ENCODE measurements at places on chromosomes 16 and 17. TPM values are rescaled to one million over a fixed set of nuclear protein-coding genes. Genes with fewer than 3 reads are reported as not detected.

DNA sequence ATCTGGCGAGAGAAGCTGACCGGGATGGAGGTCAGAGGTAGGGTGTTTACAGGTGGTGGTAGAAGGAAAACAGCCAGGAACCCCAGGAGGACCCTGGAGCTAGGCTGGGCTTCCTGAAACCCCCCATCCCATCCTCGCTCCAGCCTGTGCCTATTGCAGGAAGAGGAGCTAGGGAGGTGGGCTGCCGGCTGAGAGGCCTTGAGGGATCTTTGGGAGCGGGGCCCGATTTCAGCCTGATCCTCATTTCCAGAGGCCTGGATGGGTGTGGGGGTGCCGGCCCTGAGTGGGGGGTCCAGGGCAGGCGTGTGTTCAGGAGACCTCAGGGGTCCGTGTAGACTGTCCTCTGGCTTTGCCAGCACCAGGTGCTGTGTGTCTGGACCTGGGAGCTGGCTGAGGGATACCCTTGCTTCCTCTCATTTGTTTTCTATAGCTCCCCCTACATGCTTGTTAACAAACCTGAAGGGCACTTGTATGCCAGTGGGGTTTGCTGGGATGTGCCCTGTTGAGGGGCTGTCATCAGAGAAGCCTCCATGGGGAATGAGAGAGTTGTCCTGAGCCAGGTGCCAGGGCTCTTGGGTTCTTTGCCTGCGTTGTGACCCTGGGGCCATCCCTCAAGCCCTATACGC lies 18.9 kb upstream of the RAP1GAP2 start:
- DNase-seq = no peak

DNA sequence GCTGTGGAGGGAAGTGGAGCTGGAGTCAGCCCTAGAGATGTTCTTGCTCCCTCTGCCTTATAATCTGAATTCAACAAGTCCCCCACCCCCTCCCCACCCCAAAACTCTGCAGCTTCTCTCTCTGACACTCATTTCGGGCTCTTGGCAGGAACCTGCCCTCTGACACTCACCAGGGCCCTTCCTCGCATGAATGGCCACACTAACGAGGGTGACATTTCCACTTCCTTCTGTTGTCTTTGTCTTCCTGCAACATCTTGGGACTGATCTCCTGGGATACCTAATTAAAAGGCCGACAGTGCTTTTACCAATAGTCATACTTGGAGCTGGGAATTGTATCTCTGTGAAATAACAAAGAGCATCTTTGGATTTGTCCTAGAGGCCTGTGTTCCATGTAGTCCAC lies 106.9 kb upstream of the PIRT start:
- no peak for DNase-seq

GRCh38 chr17:43549496-43549895 lies 3.4 kb upstream of the ETV4 start:
- no peak for DNase-seq

DNA sequence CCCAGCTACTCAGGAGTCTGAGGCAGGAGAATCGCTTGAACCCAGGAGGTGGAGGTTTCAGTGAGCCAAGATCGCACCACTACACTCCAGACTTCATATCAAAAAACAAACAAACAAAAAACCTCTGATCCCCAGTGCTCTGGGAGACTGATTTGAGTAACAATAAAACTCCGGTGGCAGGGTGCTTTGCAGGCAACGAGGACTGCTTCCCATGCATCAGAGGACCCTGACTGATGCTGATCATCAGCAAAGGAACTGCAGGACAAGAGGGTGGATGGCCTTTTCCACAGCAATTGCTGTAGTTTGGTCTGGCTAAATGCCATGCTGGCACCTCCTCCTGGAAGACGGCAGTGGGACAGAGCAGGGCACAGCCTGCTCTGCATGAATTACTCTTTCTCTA lies 6.4 kb upstream of the SLC39A11 start:
- DNase-seq = no peak

DNA sequence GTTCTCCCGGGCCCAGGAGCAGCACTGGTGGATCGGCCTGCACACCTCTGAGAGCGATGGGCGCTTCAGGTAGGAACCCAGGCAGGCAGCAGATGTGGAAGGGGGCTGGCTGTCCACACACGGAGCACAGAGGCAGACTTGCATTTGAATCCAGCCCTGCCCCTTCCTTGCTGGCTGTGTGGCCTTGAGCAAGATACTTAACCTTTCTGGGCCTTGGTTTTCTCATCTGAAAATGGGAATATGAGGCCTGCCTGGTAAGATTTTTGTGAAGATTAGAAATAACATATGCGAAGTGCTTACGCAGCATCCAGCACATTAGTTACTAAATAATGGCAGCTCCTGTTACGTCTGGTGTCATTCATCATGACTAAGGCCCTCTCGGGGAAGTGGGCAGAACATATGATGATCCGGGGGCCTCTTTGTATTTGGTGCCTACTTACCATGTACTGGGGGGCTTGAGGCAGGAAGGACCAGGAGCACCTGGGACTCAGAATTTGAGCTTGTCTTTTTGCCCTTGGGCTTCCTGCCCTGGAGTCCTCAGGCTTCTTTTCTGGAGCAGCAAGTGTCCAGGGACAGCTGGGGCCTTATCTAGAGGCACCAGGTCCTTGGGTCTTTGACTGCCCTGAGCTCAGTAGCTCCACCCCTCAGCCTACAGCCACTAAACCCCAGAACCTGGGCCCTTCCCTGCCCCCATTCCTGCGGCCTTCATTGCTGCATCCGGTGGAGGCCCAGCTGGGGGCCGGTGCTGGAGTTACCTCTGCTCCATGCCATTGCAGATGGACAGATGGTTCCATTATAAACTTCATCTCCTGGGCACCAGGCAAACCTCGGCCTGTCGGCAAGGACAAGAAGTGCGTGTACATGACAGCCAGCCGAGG lies 53.8 kb downstream of the MRC2 start:
- DNase-seq = no peak

DNA sequence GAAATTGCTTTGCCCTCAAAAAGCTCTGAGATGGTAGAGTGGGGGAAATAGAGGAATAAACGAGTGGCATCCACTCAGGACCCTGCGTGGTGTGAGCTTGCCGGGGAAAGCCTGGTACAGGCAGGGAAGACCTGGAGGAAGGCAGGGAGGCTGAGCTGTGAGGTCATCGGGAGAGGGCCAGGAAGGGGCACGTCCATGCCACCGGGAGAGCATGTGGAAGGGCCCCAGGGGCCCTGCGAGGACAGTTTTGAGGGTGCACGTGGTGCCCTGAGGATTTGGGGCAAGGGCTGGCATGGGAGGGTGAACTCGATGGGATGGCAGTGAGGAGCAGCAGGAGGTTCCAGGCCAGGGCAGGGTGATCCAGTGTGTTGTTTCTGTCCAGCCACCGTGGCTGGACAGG lies 56.3 kb upstream of the CBFA2T3 start:
- DNase-seq = no peak

- DNase-seq = no peak
These were observed 3.6 kb downstream of the TNFRSF17 start for GRCh38 chr16:11968577-11968976.

GRCh38 chr16:70766658-70767057 lies 34.3 kb downstream of the VAC14 start:
- DNase-seq = no peak

DNA sequence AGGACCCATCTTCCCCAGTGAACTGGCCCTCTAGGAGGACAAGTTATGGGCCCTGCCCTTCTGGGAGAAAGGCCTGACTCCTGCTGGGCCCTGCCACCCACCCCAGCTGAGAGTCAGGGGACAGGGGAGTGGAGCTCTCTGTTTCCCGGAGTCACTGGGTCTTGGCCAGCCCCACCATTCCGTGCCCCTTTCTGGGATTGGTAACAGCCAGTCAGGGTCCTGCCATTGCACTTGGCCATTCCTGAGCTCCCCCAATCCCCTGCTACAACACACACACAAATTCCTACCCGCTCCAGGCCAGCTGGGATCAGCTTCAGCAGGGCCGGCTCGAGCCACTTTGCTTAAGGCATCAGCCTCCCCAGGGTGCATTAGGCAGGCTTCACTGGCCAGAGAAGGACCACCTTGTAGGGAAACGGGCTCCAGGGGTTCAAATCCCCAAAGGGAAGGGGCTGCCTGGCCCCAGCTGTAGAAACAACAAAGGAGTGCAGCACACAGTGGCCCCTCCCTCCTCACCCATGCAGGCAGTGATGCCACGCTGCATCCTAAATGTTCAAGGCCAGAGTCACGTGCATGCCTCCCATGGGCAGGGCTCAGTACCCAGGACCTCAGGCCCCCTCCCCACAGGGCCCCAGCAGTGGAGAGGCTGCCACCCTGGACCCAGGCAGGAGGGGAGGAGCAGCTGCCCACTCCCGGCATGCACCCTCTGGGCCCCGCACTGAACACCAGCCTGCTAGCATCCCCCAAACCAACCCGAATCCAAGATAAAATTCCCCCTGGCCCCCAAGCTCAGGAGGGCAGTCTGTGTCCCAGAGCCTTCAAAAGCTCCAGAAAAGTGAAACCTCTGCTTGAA lies 37.7 kb downstream of the C16orf78 start:
- DNase-seq = peak; percentile 43

GRCh38 chr16:9845661-9846361 lies 336.4 kb downstream of the GRIN2A start:
- DNase-seq = no peak

DNA sequence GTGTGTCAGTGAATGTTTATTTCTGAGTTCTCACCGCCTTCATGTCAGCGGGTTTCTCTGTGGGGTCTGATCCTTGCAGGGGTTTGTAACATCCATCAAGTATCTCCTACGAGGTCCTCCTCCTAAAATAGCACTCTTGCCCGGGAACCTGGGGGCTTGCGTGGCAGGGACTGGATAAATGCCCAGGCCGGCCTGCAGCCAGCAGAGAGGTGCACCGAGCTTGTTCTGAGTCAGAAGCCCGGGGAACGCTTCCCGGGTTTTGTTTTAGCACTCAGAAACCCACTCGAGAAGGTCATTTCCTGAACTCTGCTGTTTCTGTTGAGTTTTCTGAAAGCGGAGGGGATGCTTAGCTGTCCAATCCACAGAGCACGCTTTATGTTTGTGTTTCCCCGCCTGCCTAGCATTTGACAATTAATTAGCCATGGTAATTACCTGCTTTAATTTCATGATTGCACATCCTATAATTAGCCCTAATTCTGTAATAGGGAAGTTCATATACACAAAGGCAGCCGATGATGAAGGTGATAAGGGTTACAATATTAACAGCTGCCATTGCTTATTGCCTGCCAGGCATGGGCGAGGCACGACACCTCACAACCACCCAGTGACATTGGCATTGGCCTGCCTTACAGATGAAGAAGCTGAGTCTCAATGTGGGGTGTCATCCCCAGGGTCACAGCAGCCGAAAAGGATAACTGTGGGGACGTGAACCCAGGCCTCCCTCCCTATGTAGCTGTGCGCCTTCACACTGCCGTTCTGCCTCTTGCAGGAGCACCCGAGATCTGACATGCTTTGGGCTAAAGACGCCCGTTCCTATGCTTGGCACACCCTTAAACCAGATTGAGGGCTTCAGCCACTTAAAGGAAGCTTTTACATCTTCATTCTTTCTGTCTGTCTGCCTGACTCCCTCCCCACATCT lies 333.1 kb downstream of the CPPED1 start:
- DNase-seq = peak; percentile 69

DNA sequence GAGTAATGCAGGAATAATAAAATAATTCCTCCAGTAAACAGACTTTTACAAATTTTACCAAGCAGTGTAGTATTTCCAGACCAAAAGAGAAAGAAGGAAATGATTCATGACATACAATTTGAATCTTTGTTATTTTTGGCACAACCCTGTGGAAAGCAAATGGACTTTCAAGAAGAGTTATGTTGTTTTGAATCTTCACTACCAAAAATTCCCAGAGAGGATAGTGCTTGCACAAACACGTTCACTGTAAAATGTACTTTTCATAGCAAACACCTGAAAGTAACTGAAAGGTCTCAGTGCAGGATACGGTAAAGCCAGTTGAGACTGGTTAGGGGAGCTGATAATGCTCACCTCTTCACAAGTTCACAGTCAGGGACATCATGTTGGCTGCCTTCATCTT lies 107.1 kb downstream of the USP22 start:
- DNase-seq = no peak

Gene KRT27
- 0.07 TPM for polyA plus RNA-seq

Gene MLX
- polyA plus RNA-seq = 97.9 TPM

Gene FBXO47
- not detected for polyA plus RNA-seq

Gene ANKS4B
- 19.5 TPM for polyA plus RNA-seq

Gene RNF43
- 7.2 TPM for polyA plus RNA-seq

Data from sigmoid colon (tissue), 7 donors.